ENCODE measurements at places on chromosomes 7 and 10.
A peak's percentile ranks its signal among the peaks of the same experiment; 100 is the strongest.

DNA sequence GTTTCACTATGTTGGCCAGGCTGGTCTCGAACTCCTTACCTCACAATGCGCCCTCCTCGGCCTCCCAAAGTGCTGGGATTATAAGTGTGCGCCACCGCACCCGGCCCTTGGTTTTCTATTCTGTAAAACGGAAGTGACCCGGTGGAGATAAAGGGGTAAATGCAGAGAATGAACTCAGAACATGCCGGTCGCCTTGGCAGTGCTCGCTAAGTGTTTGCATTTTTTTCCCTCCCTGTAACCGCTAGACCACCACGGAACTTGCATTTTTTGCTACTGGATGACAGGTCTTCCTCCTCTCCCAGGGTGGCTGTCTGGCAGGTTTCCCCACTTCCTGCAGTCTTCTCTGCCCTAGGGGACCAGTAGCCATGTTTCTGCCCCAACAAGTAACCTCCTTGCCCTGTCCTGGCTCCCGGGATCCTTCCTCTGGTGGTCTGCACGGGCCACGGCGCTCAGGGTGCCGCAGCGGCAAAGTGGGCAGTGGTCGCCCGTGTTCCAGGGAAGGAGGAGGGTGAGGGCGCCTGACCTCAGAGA, 18.8 kb upstream of the GNA12 start:
- no peak for DNase-seq

- DNase-seq: no peak
These were observed 575.6 kb downstream of the KIF20B start for GRCh38 chr10:90276894-90277475.

DNA sequence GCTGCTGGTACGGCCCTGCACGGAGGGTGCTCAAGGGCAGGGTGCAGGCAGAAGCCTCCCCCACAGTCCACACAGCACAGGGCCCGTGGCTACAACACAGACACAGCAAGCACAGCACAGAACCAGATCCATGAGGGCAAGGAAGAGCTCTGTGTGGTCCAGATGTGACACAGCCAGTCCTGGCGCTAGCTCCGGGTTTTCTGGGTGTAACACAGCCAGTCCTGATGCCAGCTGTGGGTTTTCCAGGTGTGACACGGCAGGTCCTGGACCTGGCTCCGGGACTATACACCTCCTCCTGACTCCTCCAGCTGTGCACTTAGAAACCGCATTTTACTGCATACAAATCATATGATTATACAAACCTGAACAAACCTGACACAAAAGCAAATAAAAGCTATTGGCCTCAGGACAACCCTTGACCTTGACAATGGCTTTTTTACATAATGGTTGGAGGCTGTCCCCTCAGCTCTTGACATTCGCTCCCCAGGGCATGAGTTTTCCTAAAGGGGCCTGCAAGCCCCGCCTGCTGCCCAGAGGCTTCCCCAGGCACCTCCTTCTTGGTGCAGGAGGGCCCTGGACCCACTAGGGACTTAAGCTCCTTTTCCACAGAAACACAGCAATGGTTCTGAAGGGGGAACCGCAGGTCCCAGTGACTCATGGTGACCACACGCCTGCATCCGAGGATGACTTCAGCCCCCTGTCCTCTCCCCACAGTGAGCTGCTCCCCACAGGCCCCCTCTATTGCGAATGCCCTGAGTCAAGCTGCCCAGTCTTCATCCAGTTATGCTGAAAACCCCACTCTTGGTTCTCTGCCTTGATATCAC, 209.6 kb downstream of the PTPRN2 start:
- peak; percentile 31 for DNase-seq

DNA sequence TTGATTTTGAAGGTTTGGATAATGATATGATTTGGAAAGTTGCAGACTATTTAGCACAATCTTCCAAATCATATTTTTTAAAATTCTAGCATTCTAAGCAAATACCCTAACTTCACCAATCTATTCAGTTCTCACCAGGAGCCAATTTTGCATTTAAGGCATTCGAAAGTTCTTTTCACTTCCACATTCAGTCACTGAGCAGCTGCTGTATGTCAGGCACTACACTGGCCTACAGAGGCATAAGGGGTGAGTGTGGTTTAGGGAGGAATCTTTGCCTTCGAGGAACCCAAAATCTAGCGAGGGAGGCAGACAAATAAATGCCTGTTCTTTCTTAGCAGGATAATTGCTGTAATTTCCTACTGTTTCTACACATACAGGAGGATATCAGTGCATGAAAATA, 10.7 kb upstream of the UCN3 start:
- no peak for DNase-seq

DNA sequence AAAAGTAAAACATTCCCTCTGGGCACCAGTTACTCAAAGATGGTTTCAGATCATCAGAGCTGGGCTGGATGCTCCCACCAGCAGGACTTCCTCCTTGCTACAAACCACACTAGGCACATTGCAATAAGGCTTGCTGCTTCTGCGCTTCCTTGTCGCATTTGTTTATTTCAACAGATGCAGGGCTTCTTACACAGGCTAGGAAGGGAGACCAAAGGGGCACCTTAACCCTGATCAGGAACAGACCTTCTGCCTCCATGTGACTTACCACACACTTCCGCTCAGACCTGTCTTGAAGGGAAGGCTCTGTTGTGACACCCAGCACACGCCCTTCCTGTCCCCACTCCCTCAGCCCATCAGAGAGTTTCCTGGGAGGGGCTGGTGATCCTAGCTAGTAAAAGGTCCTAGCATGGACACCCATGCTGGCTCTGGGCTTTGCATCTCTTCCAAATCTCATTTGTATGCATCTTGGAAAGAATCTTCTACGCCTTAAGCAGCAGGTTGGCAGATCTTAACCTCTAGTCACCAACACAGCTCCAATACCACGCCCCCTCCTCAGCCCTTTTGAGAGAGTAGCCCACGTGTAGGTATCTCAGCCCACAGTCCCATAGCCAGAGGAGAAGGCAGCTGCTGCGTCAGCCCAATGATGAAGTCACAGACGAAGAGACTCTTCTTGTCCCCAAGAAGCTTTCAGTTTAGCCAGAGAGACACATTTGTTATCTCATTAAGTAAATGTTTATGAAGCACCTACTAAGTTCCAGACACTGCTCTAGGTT, 47.1 kb upstream of the SVIL start:
- no peak for DNase-seq

GRCh38 chr10:35594115-35595079, 10.7 kb upstream of the GJD4 start:
- no peak for DNase-seq

DNA sequence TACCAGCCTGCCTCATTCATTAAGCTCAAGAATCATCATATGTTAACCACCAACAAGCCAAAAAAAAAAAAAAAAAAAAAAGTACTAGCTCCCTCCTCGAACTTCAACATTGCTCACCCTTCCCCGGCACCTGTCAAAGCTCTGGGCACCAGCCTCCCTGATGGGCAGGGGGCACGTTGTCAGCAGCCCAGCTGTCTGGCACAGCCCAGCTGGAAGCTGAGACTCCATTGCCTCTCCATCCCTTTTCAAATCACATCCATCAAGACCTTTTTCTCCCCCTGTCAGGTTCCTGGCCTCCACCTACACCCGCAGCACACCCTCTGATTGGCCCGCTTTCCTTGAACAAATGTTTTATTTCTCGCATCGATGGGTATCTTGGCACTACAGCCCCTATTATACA, 913.3 kb upstream of the AUTS2 start:
- peak; percentile 19 for DNase-seq

GRCh38 chr10:97888641-97889262, 39.1 kb downstream of the GOLGA7B start:
- DNase-seq: peak; percentile 78

GRCh38 chr7:32155712-32156111, 85.5 kb upstream of the PDE1C start:
- DNase-seq: no peak

DNA sequence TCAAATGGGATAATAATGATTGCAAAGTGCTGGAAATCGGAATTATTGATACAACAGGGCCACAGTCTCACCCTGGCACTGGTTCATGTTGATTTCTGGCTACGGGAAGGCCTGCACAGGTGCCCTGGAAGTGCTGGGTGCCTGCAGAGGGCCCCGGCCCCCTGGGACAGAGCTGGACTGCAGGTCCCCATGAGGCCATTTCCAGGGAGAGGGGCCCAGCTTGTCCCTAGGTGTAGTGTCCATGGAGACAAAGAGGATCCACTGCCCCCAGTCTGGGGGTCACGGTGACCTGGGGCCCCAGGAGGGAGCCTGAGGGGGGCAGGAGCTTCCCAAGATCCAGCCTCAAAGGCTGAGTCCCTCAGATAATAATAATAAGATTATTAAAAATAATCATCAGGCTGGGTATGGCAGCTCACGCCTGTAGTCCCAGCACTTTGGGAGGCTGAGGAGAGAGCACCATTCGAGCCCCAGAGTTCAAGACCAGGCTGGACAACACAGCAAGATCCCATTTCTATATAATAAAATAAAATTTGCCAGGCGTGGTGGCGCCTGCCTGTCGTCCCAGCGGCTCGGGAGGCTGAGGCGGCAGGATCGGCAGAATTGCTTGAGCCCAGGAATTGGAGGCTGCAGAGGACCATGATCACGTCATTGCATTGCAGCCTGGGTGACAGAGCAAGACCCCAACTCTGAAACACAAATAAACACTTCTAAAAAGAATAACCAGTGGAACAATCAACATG, 98.1 kb downstream of the MICALL2 start:
- no peak for DNase-seq

- DNase-seq: no peak
These were observed 135.7 kb downstream of the MAGI2 start for GRCh38 chr7:79317728-79318127.

- no peak for DNase-seq
These were observed 530.6 kb downstream of the ANKRD7 start for GRCh38 chr7:118755067-118755625.

- DNase-seq: peak; percentile 94
These were observed 103.6 kb downstream of the MKLN1 start for GRCh38 chr7:131431289-131431688.

Data from DMS153 (cell line).